ENCODE measurements at places on chromosomes 3 and 15. TPM values are rescaled to one million over a fixed set of nuclear protein-coding genes. Genes with fewer than 3 reads are reported as not detected.

GRCh38 chr3:61776390-61776789 is 215.0 kb downstream of the PTPRG start:
- H3K4me1 ChIP-seq, result 0 out of 2 replicates have a peak, but pooled peaks cover 5% of the 10 kb centered on the region
- no peaks in the 10 kb centered on the region for H3K27me3 ChIP-seq
- no peak overlapping the region for H3K27ac ChIP-seq
- H3K36me3 ChIP-seq, result no peaks in the 10 kb centered on the region

DNA sequence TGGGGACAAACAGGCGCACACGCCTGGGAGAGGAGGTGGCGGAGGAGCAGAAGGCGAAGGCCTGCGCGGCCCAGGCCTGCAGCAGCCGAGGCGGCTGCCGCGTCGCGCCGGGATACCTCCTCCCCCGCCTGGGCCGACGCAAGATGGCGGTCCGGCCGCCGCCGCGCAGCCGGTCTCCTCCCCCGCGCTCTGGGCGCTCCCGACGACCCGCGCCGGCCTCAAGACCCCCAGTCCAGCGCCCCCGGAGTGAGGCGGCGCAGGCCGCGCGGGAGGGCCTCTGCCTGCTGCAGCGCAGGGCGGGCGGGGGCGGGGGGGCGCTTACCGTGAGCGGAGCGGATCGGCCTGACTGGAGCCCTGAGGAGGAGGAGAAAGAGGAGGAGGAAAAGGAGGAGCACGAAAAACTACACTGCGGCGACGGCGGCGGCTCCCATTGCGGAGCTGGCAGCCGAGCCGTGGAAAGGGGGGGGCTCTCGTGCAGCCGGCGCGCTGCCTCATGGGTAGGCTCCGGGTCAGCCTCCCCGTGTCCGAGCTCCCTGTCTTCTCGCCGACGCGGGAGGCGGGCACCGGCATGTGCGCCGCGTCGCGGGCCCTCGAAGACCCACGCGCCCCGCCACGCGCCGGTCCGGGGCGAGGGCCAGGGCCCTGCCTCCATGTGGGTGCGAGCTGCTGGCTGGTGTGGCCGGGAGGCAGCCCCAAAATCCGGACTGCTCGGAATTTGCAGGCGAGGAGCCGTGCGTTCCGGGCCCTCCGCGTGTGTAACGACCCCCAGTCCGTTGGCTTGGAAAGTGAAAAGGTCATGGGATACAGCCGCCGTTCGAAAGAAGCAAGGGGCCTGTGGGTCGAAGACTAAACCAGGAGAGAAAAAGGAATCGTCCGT is at the start of gene ZNF280D:
ZNF280D (minus strand) TSS at position 374 of the 877 bp plus-strand sequence. CDS start 26,400 bp downstream, outside the sequence.
- peak within 1 kb of the TSS; percentile 81 for H3K27ac ChIP-seq
- no peaks in the 10 kb centered on the region for H3K27me3 ChIP-seq
- peak; percentile 78 for DNase-seq

GRCh38 chr3:65284961-65285360 is 597.2 kb upstream of the ADAMTS9 start:
- H3K27ac ChIP-seq, result no peak overlapping the region
- no peak overlapping the region for H3K4me3 ChIP-seq
- H3K27me3 ChIP-seq, result no peaks in the 10 kb centered on the region
- DNase-seq, result no peak

Gene ROPN1
- total RNA-seq, result not detected

GRCh38 chr3:115384381-115384780 is 237.3 kb upstream of the ZBTB20 start:
- no peaks in the 10 kb centered on the region for H3K4me1 ChIP-seq
- no peaks in the 10 kb centered on the region for H3K36me3 ChIP-seq
- no peak overlapping the region for H3K4me3 ChIP-seq
- no peak overlapping the region for H3K27ac ChIP-seq
- H3K27me3 ChIP-seq, result no peaks in the 10 kb centered on the region

GRCh38 chr15:52257734-52258062 is 37.9 kb downstream of the MYO5C start:
- DNase-seq, result peak; percentile 88
- no peak overlapping the region for H3K4me3 ChIP-seq
- H3K4me1 ChIP-seq, result peaks cover 25% of the 10 kb centered on the region

DNA sequence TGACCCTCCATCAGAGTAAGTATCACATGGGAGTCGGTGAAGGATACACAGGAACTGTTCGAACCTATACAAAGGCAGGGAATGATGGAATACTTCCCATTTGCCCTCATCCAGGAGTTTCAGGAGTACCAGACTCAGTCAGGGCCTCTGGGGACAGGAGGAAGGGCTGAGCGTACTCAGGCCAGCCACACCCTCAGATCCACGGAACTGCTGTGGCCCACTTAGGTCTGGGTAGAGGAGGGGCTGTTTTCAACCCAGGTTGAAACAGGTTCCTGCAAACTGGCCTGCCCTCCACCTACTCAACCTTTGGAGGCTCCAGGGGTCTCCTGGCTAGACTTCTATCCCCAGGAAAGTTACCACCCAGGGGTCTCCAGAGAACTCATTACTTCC is 6.7 kb upstream of the IGDCC3 start:
- H3K27ac ChIP-seq, result no peak overlapping the region
- H3K4me1 ChIP-seq, result peaks cover 3% of the 10 kb centered on the region
- H3K4me3 ChIP-seq, result no peak overlapping the region
- no peaks in the 10 kb centered on the region for H3K27me3 ChIP-seq

Gene LHFPL4
- total RNA-seq, result not detected

Gene ZPLD1
- 0.15 TPM for total RNA-seq

DNA sequence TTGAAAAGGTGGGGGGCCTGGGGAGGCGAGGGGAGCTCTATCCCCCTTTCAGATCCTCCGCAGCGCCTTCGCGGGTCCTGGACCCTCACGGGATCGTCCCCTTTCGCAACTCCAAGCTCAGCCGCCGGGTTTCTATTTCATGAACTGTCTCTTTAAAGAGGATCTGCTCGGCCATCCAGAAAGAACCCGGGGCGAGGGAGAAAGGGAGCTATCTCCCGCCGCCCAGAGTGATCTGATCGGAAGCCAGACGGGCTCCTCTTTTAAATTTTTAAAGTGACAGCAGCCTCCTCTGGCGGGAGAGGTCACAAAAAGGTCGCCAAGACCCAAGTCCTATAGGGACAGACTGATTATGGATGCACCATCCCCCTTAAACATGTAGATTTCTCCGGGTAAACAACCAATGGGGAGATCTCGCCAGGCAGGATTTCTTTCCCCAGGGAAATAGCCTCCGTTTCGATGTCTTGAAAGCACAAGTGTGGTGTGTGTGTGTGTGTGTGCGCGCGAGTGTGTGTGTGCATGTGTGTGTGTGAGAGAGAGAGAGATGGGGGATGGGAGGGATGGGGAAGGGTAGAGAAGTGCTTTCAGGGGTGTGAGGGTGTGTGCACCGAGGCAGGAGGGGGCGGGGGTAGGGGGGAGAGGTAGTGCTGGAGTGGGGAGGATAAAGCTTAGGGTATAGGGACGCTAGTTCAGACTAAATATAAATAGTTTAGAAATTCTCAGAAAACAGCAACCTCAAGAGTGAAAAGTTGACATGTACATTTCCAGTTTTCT is 516.1 kb downstream of the MECOM start:
- peaks cover 12% of the 10 kb centered on the region for H3K4me1 ChIP-seq
- peak overlapping the region; percentile 88 for H3K4me3 ChIP-seq
- no peaks in the 10 kb centered on the region for H3K27me3 ChIP-seq

Gene C2CD4B
- total RNA-seq, result not detected

GRCh38 chr15:26081758-26082220 is 218.7 kb upstream of the ATP10A start:
- H3K27ac ChIP-seq, result no peak overlapping the region
- DNase-seq, result no peak

- peak; percentile 66 for DNase-seq
- H3K36me3 ChIP-seq, result no peaks in the 10 kb centered on the region
- no peaks in the 10 kb centered on the region for H3K27me3 ChIP-seq
- peaks cover 37% of the 10 kb centered on the region for H3K4me1 ChIP-seq
- peak overlapping the region; percentile 67 for H3K4me3 ChIP-seq
Measured at GRCh38 chr3:71130471-71131374, 452.8 kb downstream of the FOXP1 start.

DNA sequence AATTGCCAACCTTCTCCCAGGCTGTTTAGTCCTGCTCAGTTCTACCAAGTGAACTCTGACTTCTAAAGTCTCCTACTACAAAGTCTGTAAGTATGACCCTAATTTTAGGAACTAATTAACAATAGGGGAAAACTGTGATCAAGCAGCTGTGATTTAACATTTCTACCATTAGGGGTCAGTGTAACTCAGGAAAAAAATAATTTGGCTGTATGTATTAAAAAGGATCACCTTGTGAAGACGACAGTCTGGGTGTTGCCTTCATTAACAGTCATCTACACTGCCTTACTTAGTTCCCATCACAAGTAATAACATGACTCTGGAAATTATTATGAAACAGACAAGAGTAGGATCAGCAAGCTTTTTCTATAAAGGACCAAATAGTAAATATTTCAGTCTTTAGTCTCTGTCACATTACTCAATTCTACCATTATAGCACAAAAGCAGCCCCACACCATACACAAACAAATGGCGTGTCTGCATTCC is 4.2 kb upstream of the NPHP3 start:
- H3K27me3 ChIP-seq, result no peaks in the 10 kb centered on the region
- no peak overlapping the region for H3K27ac ChIP-seq
- H3K36me3 ChIP-seq, result no peaks in the 10 kb centered on the region

Gene COX17
- total RNA-seq, result 62.9 TPM

- peaks cover 23% of the 10 kb centered on the region for H3K4me1 ChIP-seq
- DNase-seq, result peak; percentile 88
- peak within 1 kb of the TSS; percentile 71 for H3K4me3 ChIP-seq
- H3K27me3 ChIP-seq, result no peaks in the 10 kb centered on the region
- no peaks in the 10 kb centered on the region for H3K36me3 ChIP-seq
Measured at GRCh38 chr3:124887177-124887931, at the start of gene ITGB5. Gene ITGB5 (minus strand): TSS chr3:124887365. CDS start chr3:124887000, 365 bp downstream.

Gene ARHGEF26
- 14.3 TPM for total RNA-seq

GRCh38 chr15:82136120-82136519 is 90.3 kb upstream of the MEX3B start:
- H3K27ac ChIP-seq, result no peak overlapping the region
- no peak overlapping the region for H3K4me3 ChIP-seq
- DNase-seq, result no peak
- H3K36me3 ChIP-seq, result peaks cover 8% of the 10 kb centered on the region
- no peaks in the 10 kb centered on the region for H3K27me3 ChIP-seq

DNA sequence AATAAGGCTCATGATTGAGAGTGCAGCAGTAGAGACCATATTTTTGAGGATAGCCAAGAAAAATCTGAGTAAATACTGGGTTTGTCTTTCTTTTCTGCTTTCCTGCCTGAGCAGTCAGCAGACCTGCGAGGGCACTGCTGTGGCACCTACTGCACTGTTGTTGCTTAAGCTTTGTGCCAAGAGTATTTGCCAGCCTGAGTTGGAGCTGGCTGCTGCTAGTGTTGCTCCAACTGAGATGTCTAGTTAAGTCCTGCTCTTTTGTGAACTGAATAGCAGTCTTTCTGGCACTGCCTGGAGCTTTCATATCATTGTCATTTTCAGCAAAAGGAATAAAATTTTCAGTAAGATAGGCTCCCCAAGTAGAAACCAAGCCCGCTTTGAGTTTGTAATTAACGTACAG is 214.5 kb upstream of the P2RY1 start:
- no peak overlapping the region for H3K27ac ChIP-seq
- H3K4me1 ChIP-seq, result no peaks in the 10 kb centered on the region
- no peaks in the 10 kb centered on the region for H3K27me3 ChIP-seq
- H3K4me3 ChIP-seq, result no peak overlapping the region
- no peaks in the 10 kb centered on the region for H3K36me3 ChIP-seq
- DNase-seq, result no peak

DNA sequence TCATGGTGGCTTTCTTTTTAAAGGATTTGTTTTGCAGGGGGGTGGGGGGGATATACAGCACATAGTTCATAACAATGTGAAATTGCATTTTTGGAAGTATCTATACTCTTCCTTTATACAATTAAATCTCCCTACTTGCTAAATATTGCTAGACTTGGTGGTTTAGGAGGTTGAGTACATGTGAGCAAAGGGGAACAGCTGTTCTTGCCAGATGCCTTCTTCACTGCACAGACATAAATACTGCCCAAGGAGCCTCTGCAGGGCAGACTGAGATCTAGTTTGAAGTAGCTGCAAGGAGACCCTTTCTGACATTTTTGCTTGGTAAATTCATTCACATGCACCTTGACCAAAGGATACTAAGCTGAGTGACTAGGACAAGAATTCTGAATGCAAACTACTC is 228.6 kb upstream of the IL12A start:
- no peak overlapping the region for H3K4me3 ChIP-seq
- no peaks in the 10 kb centered on the region for H3K36me3 ChIP-seq
- H3K27ac ChIP-seq, result no peak overlapping the region
- H3K4me1 ChIP-seq, result peaks cover 25% of the 10 kb centered on the region

- H3K4me1 ChIP-seq, result no peaks in the 10 kb centered on the region
- no peaks in the 10 kb centered on the region for H3K27me3 ChIP-seq
- H3K27ac ChIP-seq, result no peak overlapping the region
- no peak for DNase-seq
- H3K36me3 ChIP-seq, result no peaks in the 10 kb centered on the region
- no peak overlapping the region for H3K4me3 ChIP-seq
Measured at GRCh38 chr15:43975770-43976169, 149.0 kb downstream of the WDR76 start.

DNA sequence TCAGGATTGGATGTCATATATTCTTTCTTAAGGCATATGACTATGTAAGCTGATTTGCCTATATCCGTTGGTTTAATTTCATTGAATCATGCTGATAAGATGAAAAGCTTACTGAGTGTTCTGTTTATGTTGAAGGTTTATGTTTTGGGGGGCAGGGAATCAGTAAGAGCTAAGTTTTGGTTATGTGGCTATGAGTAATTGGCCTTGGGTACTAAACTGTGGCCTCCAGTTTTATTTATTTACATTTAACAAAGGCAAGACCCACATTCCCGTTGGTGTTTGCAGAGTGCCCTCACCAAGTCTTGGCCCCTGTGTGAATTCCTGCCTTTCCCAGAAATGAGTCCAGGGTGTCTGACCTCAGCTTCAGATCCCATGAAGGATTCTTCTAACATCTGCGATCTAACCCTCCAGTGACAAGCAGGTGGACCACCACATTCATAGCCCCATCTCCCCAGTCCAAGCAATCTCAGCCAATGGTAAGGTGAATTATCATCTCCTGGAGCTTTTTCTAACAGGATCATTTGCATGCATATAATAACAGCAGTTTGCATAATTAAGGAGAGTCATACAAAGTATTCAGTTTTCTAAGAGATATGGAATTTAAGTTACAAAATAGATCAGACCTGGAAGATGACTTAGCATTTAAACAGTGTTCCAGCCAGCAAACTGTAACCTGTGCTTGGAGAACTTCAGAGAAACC is 27.4 kb downstream of the GLDN start:
- no peak overlapping the region for H3K4me3 ChIP-seq
- DNase-seq, result no peak
- no peak overlapping the region for H3K27ac ChIP-seq
- no peaks in the 10 kb centered on the region for H3K36me3 ChIP-seq
- H3K4me1 ChIP-seq, result no peaks in the 10 kb centered on the region

- H3K4me3 ChIP-seq, result no peak overlapping the region
- no peaks in the 10 kb centered on the region for H3K4me1 ChIP-seq
- H3K36me3 ChIP-seq, result no peaks in the 10 kb centered on the region
- no peak overlapping the region for H3K27ac ChIP-seq
- no peak for DNase-seq
- no peaks in the 10 kb centered on the region for H3K27me3 ChIP-seq
Measured at GRCh38 chr3:187016639-187017345, 86.5 kb downstream of the ST6GAL1 start.

Gene ANKUB1
- total RNA-seq, result not detected

Gene WNT7A
- total RNA-seq, result not detected

- H3K4me3 ChIP-seq, result no peak overlapping the region
- no peaks in the 10 kb centered on the region for H3K4me1 ChIP-seq
- no peak overlapping the region for H3K27ac ChIP-seq
- H3K27me3 ChIP-seq, result no peaks in the 10 kb centered on the region
- H3K36me3 ChIP-seq, result 0 out of 2 replicates have a peak, but pooled peaks cover 3% of the 10 kb centered on the region
- no peak for DNase-seq
Measured at GRCh38 chr15:64213646-64214045, 50.8 kb upstream of the PPIB start.

GRCh38 chr3:140424726-140425125 is 253.1 kb upstream of the TRIM42 start:
- DNase-seq, result no peak
- H3K27me3 ChIP-seq, result no peaks in the 10 kb centered on the region
- peaks cover 20% of the 10 kb centered on the region for H3K4me1 ChIP-seq
- H3K27ac ChIP-seq, result no peak overlapping the region

Gene SLC22A14
- total RNA-seq, result not detected
